Pancreas (tissue), 10 donors: ENCODE measurements at places on chromosomes 4 and X. TPM values are rescaled to one million over a fixed set of nuclear protein-coding genes. Genes with fewer than 3 reads are reported as not detected.

GRCh38 chr4:112253382-112254000, 21.9 kb downstream of the AP1AR start:
- no peak for DNase-seq

DNA sequence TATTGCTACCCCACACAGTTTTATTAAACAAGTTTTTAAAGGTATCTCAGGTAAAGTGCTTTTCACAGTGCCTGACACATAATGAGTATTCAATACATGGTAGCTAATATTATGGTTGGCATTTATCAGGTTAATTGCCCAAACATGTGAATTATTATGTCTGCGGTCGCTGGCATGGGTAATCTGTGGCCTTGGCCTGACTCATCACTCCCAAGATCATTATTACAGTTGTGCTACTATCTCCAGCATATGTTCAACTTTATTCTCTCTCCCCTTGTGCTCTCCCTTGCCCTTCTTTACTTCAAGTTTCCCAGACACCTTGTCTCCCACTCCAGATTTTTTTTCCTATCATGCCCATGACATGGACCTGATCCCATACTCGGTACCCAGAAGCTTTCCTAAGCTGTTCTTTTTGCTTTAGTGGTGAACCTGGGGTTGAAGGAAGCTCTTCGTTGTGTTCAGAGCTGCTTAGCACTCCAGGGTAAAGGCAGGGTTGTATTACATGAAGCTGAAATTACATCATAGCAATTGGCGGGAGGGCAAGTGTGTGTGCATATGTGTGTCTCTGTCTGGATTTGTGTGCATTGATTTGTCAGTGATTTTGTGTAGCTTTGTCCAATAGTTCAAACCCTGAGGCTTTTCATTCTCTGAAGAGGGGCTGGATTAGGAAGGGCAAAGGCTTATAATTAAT, 176.5 kb upstream of the NRK start:
- no peak for DNase-seq

- DNase-seq, result no peak
These were observed 27.2 kb upstream of the SMARCA5 start for GRCh38 chr4:143486314-143486713.

Gene LAS1L
- total RNA-seq, result 14.3 TPM

Gene MAGEE1
- 2.0 TPM for total RNA-seq

DNA sequence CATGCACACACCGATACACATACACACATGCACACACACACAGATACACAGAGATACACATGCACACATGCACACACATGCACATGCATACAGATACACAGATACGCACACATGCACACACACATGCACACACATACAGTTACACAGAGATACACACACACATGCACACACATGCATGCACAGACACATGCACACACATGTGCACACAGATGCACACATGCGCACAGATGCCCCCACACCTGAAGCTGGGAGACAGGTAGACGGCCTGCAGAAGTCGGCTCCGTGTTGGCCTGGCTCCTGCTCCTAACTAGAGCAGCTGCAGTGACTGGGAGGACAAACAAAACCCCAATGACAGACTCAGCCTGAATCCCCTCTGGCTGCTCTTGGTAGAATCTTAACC, 46.8 kb downstream of the PSAPL1 start:
- DNase-seq, result peak; percentile 4

Gene BTC
- total RNA-seq, result 1.2 TPM

DNA sequence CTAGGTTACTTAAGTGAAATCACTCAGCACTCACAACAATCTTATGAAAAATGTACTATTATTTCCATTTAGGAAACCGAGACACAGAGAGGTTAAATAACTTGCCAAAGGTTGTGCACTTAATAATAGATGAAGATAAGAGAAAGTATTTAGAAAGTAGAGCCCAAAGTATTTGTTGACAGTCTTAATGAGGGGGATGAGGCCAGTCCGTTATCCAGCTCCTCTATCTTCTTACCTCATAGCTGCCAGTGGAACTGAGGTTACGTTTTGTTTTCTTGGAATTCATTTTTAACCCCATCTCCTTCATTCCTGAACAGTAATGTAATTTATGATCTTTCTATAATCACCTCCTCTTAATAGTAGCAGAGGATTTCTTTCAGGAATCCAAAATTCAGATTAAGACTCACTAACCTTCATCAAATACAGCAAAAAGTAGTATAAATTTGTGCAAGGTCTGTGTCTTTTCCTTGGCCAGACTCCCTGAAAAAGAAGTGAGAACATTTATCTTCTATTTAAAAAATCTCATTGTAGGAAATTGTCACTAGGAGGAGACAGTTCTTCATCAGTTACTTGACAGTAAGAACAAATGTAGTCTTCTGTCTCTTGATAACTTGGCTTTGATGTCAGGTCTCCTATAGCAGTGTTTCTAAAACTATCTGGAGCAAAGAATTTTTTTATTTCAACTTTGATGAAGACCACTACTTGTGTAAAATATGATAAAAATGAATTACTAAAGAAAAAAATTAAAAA, 35.5 kb downstream of the F8 start:
- DNase-seq, result no peak

GRCh38 chrX:3815896-3816664, 102.6 kb upstream of the PRKX start:
- DNase-seq, result peak; percentile 40

GRCh38 chrX:1870421-1870820, 255.6 kb downstream of the ASMT start:
- DNase-seq, result no peak

- DNase-seq, result peak; percentile 22
These were observed 26.9 kb downstream of the HTRA3 start for GRCh38 chr4:8296491-8296890.

DNA sequence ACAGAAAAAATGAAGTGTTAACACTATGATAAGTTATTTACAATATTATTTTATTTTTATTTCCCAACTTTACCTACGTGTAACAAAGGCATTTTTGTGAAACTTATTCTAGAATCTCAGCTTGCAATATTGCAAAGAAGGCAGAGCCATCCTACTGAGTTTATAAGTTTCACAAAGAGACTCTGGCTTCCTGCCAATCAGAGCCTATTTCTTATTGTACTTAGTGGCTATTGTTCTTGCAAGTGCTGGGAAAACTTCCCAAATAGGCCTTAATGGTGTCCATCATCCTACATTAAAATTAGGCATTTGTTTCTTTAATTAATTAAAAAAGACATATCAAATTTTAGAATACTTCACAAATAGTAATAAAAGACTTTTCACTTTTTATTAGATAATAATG, 233.2 kb downstream of the EPHA5 start:
- DNase-seq, result no peak

Gene MSX1
- total RNA-seq, result 0.75 TPM

Gene HELT
- not detected for total RNA-seq

GRCh38 chr4:182556580-182556979, 313.4 kb downstream of the TENM3 start:
- DNase-seq, result no peak

Gene STPG2
- total RNA-seq, result 0.91 TPM

DNA sequence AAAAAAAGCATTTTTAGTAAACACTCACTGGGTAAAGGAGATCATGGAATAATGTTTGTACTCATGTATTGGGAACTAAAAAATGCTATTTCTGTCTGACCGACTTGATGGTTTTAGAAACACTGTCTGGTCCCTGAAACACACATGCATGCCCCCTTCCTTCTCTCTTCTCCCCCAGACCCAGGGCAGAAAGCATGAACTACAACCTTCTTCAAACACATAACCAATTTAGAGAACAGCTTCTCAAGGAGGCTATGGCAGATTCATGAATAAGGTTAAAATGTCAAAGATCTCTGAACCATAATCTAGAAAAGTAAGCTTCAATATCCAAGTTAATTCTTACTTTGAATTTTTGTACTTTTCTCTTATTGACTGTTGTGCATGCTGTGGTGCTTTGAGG, 6.0 kb downstream of the CCNA2 start:
- DNase-seq, result no peak

- no peak for DNase-seq
These were observed 147.2 kb upstream of the BCOR start for GRCh38 chrX:40244980-40245379.

Gene EREG
- not detected for total RNA-seq

- DNase-seq, result no peak
These were observed 115.1 kb downstream of the CPEB2 start for GRCh38 chr4:15117270-15117946.

DNA sequence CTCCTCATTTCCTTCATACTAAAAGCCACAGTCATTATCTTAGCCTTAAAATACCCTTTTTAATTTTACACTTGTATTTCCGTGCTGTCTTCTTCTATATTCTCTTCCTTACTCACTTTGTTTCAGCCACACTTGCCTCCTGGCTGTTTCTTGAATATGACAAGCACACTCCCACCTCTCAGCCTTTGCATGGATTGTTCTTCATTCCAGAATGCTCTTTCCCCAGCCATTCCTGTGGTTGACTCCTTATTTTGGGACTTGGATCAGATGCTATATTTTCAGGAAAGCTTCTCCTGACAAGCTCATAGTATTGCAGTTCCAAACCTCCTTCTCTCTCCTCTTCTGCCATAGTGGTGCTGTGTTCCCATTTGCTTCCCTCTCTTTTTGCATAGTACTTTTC, 291.3 kb downstream of the PDHA2 start:
- no peak for DNase-seq

DNA sequence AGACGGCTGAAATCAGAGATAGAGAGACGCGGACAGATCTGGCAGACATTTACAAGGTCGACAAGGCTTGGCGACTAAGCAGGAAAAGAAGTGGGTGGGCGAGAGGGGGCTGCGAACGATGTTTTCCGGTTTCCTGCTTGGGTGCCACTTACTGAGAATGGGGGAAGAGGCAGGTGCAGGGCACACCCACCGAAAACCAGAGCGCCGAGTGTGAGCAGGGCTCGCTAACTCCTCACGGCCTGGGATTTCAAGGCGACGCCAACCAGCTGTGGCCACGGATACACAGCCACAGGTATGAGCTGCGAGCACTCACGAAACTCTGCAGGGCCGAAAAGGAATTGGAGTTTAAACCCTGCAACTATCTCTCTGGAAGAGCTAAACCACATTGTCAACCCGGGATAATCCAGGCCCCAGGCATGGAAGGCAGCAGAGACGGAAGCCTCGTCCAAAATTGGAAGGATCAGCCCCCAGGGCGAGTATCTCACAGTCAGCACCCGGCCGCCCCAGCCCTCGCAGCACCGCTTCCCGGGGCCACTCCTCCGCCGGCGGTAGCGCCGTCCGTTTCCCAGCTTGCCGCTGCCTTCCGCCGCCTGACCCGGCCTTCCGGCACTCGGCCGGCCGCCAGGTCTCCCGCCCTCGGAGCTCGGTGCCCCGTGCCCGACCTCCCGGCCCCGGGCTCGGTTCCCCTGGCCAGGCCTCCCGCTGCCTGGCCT, 778 bp downstream of the CASP3 start:
- DNase-seq, result peak; percentile 69

DNA sequence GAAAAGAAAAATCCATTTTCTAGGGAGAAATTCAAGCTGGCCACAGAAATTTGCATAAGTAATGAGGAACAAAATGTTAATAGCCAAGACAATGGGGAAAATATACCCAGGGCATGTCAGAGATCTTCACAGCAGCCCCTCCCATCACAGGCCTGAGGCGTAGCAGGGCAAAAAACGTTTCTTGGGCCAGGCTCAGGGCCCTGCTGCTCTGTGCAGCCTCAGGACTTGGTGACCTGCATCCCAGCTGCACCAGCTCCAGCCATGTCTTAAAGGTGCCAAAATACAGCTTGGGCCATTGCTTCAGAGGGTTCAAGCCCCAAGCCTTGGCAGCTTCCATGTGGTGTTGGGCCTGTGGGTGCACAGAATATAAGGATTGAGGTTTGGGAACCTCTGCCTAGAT, 32.1 kb upstream of the TMPRSS11B start:
- no peak for DNase-seq

DNA sequence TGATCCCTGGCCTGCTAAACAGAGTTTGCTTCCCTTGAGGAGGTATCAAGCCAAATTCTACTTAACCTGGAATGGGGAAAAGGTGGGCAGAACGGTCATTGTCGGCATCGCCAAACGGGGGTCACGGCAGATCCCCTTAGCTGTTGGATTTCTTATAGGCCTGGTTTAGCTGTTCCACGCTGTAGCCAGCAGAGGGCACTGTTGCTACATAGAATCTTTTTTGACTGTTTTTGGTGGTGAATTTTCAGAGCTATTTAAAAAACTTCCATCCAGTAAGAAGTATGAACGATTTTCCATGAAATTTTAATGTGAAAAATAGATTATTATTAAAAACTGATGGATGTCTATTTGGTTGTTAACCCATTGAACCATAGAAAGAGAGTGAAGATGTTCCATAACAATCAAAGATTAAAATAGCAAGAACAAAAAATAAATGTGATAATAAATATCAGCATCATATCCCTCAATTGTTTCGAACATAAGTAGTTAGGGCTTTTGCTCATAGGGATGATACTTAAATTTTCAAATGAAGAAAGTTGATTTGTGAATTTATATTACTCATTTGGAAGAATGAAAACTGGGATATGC, 56.6 kb downstream of the LINC00632 start:
- peak; percentile 63 for DNase-seq

DNA sequence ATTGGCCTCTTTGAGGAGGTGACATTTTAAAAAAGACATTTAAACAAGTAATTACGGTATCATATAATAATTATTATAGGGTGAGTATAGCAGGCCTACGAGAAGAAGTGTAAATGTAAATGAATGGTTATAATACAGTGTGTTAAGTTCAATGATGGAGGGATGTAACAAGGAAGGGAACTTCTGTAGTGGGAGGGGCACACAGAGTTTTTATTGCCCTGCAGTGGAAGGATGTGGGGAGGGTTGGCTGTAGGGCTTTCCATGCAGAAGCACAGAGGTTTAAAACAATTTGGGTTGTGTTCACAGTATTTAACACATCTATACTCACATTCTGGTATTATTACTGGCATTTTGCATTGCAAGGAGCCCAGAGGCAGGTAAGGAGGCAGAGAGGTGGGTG, 41.1 kb downstream of the AFF1 start:
- no peak for DNase-seq

- no peak for DNase-seq
These were observed 89.5 kb upstream of the LCORL start for GRCh38 chr4:18111081-18111480.

DNA sequence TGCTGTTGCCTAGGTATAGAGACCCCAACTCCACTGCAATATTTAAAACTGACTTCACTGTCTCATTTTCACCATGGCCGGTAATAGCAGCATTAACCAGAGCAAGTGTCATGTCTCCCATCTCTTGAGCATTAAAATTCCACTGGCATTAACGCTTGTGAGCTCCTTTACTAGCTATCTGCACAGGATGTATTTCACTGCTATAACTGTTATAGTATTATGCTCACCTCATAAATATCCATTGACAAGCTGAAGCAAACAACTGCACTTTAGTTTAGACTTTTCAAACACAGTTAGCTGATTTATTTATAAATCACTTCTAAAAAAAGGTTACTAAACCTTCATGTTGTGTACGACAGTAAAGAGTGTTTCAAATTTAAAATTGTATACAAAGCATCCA, 157.8 kb downstream of the ANTXR2 start:
- no peak for DNase-seq

Gene FAM149A
- 21.2 TPM for total RNA-seq

Gene DAPP1
- total RNA-seq, result 0.23 TPM

- no peak for DNase-seq
These were observed 194.3 kb downstream of the SOWAHB start for GRCh38 chr4:76703676-76704075.

Gene PAGE5
- total RNA-seq, result not detected

- peak; percentile 3 for DNase-seq
These were observed 64.3 kb downstream of the ZFYVE28 start for GRCh38 chr4:2354118-2354517.
